CD8-positive, alpha-beta memory T cell (primary cell): ENCODE measurements at places on chromosomes 13 and 19. TPM values are rescaled to one million over a fixed set of nuclear protein-coding genes. Genes with fewer than 3 reads are reported as not detected.

Gene CTXN1
- 0.42 TPM for total RNA-seq

Gene SHD
- total RNA-seq = not detected

DNA sequence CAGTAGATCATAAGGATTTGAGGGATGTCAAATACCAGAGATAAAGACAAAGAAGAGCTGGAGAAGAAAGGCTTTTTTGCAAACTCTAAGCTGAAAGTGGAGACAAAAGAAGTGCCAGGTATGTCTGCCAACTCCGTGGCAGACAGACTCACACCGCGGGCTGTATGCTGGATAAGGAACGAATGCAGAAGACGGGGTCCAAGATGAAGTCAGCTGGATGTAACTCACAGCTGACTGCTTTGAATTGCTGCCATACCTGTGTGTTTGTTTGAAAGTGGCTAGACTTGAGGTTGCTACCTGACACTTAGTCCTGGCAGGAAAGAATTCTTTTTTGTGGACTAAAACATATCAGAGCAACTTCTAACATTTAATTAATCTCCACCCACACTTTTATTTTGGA, 398.8 kb downstream of the DLEU7 start:
- no peaks in the 10 kb centered on the region for H3K27me3 ChIP-seq
- DNase-seq = no peak
- no peaks in the 10 kb centered on the region for H3K36me3 ChIP-seq

Gene TMIGD2
- total RNA-seq = 5.9 TPM

DNA sequence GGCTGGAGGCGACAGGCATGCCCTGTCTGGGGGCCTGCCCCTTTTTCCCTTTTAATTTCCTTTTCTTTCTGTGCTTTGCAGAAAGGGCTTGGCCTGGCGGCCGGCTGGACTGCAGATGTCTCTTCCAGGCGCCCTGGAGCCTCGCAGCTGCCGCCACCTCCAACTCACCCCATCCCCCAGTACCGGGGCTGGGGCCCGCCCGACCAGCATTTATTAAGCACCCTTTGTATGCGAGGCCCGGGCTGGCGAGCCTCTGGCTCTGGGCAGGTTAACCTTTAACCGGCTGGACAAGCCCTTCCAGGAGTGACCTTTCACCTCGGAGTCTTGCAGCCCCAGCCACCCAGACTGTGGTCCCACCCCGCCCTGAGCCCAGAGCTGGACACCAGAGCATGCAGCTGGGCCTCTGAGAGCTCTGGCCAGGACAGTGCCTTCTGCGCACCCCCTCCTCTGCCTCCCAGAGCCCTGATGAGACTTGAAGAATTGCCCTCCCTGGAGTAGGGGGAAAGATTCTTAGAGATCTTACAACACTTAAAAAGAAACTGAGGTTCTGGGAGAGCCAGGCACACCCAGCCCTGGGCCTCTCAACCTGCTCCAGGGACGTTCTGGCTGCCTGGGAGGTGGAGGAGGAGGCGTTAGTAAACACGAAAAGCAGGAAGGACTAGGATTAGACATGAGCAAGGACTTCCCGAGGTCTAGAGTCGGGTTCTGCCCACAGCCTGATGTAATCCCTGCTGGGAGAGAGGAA, 1.1 kb upstream of the NR2F6 start:
- H3K27me3 ChIP-seq = no peaks in the 10 kb centered on the region
- peak overlapping the region; percentile 51 for H3K4me3 ChIP-seq
- peaks cover 8% of the 10 kb centered on the region for H3K4me1 ChIP-seq

Gene FLT3LG
- total RNA-seq = 63.9 TPM
